Stimulated activated CD8-positive, alpha-beta memory T cell treated with anti-CD3 and anti-CD28 coated beads, Interleukin-7, amount 100 ng/mL, for 24 hours (primary cell): ENCODE measurements at places on chromosomes 1 and 21.

GRCh38 chr1:27594564-27595510 lies 9.1 kb downstream of the AHDC1 start:
- no peak for DNase-seq

DNA sequence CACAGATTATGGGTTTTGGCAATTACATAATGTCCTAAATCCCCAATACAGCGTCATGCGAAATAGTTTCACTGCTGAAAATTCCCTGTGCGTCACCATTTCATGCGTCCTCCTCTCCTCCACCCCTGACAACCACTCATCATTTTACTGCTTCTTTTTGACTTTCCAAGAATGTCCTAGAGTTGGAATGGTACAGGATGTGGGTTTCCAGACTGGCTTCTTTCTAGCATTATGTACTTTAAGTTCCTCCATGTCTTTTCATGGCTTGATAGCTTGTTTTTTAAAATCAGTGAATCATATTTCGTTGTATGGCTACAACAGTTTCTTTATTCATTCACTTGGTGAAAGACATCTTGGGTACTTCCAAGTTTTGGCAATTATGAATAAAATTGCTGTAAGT lies 7.4 kb downstream of the NBPF3 start:
- DNase-seq, result no peak

- DNase-seq, result no peak
Observed at GRCh38 chr1:48062353-48062752, 65.2 kb upstream of the TRABD2B start.

DNA sequence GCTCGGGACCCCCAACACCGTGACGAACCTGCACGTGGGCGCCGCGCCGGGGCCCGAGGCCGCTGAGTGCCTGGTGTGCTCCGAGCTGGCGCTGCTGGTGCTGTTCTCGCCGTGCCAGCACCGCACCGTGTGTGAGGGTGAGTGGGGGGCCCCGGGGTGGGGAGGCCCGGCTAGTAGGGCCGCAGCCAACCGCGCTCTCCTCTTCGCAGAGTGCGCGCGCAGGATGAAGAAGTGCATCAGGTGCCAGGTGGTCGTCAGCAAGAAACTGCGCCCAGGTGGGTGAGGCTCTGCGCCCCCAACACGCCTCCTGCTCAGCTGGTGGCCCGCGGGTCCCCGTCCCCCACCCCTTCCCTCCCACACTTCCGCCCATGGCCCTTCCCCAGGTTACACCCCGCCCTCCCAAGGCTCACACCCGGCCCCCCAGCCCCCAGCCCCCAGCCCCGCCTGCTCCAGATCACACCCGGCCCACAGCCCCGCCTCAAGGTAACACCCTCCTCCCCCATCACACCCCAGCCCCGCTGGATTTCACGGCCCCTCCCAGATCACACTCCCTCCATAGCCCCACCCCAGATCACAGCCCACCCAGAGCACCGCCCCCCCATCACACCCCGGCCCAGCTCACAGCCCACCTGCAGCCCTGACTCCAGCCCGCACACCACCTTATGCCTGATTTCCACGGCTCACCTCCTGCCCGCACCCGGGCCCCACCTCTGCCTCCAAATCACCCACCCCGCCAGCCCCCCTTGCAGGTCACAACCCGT lies 2.4 kb upstream of the MMP23B start:
- peak; percentile 38 for DNase-seq

DNA sequence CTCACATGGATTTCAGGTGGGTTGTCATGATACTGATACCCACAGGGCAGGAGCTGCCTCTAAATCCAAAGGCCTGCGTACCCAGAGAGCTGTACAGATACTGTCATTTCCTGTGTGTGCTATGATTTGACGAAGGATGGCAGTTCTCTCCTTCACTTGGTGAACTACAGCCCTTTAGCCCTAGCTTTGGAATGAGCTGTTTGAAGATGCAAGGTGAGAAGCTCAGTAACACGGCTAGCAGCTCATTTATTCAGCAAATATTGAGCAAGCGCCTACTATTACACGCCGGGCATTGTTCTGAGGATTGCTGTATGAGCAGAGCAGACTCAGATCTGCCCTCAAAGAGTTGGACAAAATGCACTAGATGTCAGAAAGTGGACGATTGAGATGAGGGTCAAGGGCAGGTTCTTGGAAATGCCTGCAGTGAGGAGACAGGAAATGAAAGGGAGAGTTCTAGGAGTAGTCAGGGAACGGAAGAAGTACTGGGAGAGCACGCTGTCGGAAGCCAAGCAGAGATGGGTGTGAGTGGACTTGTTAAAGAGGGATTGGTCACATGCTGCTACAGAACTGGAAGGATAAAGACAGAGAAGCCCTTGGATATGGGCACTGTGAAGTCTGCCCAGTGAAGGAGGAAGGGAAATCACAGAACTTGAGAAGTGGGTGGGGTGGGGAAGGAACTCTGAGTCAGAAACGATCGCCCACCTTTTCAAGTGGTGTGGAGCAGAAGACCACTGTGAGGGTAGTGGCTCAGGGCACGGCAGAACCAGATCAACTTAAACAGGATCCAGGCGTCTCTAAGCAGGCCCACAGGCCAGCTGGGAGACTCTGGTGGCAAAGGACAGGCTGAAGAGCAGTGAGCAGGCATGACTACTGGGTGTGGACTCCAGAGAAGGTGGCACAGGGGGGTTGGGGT lies 7.1 kb downstream of the PTGFRN start:
- DNase-seq, result no peak

DNA sequence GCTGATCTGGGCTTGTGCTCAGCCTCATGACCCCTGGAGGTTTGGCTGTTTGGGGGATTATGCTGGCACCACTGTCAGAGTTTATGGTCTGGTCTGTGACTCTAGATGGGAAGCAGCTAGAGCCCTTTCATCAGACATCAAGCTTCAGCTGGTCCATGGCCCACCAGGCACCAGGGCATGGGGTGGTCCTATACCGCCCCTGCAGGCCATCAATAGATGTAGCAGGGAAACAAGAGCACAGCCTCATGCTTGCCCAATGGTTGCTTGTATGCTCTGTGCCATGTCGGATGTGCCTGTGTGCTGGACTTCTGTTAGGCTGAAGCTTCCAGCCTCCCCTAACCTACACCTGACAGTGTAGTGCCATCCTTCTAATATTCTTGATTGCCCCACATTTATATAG lies 71.1 kb upstream of the CD34 start:
- DNase-seq, result no peak

DNA sequence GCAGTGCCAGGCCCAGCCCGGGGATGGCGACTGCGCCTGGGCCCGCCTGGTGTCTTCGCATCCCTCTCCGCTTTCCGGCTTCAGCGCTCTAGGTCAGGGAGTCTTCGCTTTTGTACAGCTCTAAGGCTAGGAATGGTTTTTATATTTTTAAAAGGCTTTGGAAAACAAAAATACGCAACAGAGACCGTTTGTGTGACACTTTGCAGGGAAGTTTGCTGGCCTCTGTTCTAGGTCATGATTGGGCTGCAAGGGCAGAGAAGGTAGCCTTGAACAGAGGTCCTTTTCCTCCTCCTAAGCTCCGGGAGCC lies 719 bp downstream of the SOD1 start:
- no peak for DNase-seq

- DNase-seq, result no peak
Observed at GRCh38 chr1:157829210-157829609, 9.3 kb upstream of the FCRL1 start.

DNA sequence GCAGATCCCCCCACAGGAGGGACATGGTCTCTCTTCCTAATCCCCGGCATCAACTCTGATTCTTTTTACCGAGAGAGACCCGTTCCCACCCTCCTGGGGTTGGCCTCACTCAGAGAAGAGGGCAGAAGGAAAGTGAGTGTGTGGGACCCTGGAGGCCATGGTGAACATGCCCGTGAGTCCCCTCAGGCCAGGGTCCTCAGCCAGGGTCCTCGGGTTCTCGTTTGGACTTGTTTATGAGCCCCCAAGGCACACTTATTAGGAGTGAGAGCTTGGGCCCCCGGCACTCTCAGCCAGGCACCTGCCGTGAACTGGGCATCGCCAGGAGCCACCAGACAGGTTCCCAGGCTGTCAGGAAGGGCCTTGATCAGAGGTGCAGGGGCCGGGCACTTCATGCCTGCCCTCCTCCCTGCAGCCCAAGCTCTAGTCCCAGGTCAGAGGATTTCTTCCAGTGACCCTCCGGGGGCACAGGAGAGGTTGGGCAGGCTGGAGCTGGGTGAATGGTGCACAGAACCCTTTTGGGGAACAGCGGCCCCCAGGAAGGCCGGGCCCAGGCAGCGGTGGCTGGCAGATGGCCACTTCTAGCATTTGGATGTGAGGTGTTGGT lies 122.6 kb downstream of the CRYAA start:
- DNase-seq, result no peak

DNA sequence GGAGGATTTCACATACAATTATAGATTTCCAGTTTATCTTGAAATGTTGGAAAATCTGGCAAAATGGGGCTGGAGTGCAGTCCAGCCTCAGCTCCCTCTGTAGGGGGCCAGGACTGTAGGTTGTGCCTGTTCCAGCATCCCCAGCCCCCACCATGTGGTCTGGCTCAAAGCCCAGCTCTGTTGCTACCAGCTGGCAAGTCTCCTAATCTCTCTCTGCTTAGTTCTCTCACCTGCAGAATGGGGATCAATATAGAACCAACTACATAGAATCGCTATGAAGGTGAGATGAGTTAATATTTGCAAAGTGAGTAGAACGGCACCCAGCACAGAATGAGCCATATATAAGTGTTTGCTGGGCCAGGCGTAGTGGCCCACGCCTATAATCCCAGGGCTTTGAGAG lies 50.0 kb upstream of the TARDBP start:
- DNase-seq, result no peak

GRCh38 chr1:16905110-16905867 lies 9.5 kb downstream of the RNU1-2 start:
- no peak for DNase-seq

DNA sequence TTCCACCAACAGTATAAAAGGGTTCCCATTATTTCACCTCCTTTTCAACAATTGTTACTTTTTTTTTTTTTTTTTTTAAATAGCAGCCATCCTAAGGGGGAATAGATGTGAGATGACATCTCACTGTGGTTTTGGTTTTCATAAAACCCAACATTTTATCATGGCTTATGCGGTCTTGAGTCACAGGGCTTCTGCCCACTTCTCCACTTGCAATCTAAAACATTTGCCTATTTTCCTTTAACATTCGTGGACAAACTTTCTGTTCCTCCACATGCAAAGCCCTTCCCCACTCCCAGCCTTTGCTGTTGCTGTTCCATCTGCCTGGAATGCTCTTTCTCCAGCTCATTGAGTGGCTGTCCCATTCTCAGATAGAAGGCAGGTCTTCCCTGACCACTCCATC lies 239.7 kb upstream of the KCNK2 start:
- DNase-seq, result no peak

GRCh38 chr1:39984951-39985350 lies 30.0 kb downstream of the MFSD2A start:
- no peak for DNase-seq

GRCh38 chr1:115411371-115412063 lies 73.5 kb upstream of the NGF start:
- DNase-seq, result no peak

DNA sequence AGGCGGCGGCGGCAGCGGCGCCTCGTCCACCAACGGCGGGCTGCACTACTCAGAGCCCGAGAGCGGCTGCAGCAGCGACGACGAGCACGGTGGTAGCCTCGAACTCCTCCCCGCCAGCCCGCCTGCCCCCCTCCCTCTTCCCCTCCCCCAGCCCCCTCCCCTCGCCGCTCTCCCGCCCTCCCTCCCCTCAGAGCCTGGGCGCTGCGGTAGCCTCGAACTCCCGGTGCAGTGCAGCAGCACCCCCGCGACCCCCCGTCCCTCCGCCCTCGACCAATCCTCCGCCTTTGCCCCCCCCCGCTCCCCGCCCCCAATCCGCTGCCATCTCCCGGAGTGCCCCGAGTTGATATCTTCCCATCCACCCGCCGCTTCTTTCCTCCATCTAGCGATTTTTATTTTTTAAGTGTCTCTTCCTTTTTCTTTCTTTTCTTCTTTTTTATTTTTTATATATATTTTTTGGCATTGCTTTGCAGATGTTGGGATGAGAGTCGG lies 516 bp downstream of the RCOR3 start:
- DNase-seq, result peak; percentile 23

- no peak for DNase-seq
Observed at GRCh38 chr1:23889074-23889473, 21.0 kb upstream of the FUCA1 start.

- DNase-seq, result no peak
Observed at GRCh38 chr1:212219679-212220463, 65.3 kb upstream of the PPP2R5A start.

GRCh38 chr1:31368611-31369107 lies 4.2 kb downstream of the FABP3 start:
- no peak for DNase-seq

- DNase-seq, result no peak
Observed at GRCh38 chr1:56758135-56758534, 61.1 kb downstream of the FYB2 start.

GRCh38 chr1:187933562-187934419 lies 1105.0 kb downstream of the PLA2G4A start:
- no peak for DNase-seq

DNA sequence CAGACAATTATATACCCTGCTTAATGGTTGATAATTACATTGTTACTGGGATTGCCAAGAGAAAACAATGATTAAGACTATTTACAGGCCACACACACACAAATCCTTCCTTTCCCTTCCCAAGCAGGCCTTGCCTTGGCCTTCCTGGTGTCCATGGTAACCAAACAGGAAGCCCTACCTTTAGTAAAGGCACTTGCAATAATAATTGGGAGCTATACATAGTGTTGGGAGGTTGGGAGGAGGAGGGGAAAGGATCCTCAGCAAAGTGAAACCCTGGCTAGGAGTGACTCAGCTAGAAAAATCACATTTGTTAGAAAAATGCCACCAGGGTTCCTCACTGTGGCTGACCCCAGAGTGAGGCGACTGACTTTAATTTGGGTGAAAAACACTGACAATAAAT lies 122.3 kb upstream of the ADAR start:
- no peak for DNase-seq

DNA sequence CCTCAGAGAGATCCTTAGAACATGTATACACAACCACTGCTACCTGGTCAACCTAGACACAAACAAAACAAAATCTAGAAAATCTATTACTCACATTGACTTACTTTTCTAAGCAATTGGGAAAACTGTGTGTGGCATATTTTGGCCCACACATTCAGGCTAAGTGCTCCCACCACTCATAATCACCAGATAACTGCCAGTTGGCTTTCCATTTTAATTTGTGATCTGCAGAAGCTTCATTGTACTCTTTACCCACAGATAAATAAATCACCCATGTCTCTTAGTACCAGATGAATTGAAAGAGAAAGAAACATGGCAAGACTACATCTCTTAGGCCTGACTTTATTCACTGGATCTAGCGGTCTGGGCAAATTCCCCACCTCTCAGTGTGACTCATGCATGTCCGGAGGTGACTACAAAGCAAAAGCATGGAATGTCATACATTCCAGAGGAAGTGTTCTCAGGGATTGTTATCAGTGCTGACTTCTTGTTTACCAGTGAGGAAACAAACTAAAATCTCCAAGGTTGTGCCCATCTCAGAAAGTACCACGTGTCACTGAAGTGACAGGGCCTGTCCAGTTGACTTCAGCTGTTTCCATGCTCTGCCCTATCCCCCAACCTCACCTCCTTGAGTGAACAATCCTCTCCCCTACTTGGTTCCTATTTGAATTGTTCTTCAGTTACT lies 52.4 kb upstream of the BCL10 start:
- no peak for DNase-seq
